HepG2 (cell line): ENCODE measurements at places on chromosomes 6 and 20. TPM values are rescaled to one million over a fixed set of nuclear protein-coding genes. Genes with fewer than 3 reads are reported as not detected.

- no peak for DNase-seq
Observed at GRCh38 chr6:52976591-52977035, 18.5 kb downstream of the GSTA4 start.

DNA sequence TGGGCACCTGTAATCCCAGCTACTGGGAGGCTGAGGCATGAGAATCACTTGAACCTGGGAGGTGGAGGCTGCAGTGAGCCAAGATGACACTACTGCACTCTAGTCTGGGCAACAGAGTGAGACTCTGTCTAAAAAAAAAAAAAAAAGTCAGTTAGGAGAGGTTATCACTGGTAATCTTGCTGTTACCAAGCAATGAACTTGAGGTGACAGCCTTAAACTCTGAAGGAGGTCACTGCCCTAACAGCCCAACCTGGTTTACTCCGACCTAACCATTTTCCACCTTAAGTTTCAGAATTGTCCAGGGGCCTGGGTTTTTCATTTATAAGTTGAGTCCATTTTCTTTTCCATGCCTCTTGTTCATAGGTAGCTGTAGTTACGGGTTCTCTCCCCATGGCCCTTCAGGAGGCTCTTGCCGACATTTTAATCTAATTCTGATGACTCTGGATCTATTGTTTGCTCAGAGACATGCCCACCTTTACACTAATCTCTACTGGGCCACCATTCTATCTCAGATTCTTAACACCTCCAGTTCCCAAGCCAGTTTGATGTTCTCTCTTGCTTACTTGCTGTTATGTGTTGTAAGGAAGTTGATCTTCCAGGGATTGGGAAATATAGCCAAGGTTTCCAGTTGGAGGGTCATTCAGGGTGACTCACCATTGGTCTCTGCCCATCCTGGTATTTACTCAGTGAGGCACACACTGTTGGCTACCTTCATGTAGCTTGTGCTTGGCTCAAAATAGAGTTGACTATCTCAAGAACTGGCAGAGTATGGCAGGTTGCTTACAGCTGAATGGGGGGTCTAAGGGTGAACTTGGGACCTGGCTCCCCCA, 29.1 kb downstream of the SHLD1 start:
- peak; percentile 91 for DNase-seq

DNA sequence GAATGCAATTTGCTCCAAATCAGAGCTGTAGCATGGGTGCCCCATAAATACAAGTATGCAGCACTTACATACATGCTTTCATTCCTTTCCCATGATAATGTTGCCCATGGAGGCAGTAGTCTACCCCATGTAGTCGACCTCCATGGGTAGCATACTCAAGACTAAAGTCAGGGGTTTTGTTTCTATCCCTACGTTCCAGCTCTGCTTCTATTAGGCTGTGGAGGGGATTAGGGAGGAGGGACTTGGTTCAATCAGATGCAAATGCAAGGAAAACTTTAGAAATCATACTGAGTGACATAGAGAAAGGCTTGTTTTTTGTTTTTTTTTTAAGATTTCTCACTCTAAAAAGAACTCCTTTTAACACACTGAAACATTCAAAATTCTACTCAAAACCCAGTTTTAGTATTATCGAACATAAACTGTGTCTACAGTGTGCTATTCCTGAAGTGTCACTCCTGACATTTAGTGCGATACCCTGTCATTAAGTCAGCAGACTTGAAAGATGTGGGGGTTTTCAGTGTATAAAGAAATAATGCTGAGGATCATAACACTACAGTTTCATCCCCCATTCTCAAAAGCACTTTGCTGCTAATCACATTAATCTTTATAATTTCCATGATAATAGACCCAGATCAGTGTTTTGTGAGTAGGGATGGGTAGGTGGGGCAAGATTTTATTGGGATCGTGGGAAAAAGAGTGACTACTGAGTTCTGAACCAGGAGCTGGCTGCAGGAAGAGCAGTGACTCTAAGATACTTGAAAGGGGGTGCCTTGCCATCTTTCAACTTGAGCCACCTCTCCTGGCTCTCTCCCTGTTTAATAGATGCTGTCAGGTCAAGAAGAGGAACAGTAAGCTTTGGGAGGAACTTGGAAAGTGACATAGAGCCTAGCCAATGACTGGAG, 40.4 kb upstream of the SCML4 start:
- DNase-seq = no peak

- peak; percentile 23 for DNase-seq
Observed at GRCh38 chr6:117346142-117346930, 79.4 kb downstream of the ROS1 start.

GRCh38 chr6:134873500-134874388, 76.2 kb downstream of the ALDH8A1 start:
- DNase-seq = no peak

- DNase-seq = no peak
Observed at GRCh38 chr6:42148058-42148457, 5.6 kb upstream of the C6orf132 start.

- no peak for DNase-seq
Observed at GRCh38 chr6:81756690-81757089, 4.2 kb upstream of the TENT5A start.

DNA sequence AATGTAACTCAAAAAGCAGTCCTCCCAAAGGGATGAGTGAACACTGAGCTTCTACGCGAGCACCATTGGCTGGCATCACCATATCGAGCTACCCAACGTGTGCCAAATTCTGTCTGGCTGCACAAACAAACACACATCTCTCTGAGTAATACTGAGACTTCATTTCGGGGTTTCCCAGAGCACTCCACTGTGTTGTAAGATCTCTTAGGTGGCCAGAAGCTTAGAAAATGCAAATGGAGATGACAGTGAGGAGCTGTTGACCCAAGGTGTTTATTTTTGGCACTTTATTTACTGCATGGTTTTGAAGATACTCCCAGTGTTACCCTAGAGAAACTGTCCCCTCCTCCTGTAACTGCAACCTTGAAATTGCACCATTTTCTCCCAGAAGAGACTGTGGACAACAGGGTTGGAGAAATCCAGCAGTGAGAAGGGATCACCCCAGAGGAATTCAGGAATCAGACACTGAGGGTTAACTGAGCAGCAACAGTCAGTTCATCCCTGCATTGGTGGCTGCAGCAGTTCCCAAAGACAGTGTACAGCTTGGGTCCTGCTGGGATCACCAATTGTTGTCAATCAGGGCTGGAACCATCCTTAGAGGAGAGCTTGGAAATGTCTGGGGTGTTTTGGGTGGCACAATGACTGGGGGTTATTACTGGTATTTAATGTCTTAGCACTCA, 1.0 kb upstream of the RIPOR2 start:
- DNase-seq = no peak

DNA sequence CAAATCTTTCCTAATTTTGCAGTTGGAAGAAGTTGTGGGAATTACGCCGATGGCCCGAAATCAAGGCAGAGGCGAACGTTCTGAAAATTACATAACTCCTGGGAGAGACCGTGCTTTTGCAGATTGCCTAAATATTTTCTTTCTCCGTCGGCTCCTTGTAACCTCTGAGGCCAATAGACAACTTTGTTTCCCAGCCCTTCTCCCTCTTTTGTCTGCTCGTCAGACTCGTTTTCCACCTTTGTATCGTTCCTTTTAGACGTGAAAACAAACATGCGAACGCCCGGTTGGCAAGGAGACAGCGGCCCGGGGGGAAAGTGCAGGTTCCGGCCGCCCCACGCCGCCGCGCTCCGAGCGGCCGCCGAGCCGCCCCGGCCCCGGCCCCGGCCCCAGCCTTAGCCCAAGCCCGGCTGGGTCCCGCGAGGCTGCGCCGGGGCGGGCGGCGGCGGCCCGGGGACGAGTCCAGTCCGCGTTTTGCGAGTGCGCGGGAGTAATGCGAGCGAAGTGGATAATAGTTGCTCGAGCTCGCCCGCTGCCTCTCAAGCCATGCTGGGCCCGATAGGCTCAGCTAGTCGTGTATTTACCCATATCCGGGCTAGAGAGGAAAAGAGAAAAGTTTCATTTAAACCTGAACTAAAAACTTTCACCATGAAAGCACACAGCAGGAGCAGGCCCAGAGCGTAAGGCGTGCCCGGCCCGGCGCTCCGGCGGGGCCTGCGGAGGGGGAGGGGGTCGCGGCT, at the start of gene ARID1B:
Gene ARID1B (plus strand): TSS at position 539 of the 737 bp plus-strand sequence. CDS start 303 bp downstream, outside the sequence.
- peak; percentile 70 for DNase-seq

DNA sequence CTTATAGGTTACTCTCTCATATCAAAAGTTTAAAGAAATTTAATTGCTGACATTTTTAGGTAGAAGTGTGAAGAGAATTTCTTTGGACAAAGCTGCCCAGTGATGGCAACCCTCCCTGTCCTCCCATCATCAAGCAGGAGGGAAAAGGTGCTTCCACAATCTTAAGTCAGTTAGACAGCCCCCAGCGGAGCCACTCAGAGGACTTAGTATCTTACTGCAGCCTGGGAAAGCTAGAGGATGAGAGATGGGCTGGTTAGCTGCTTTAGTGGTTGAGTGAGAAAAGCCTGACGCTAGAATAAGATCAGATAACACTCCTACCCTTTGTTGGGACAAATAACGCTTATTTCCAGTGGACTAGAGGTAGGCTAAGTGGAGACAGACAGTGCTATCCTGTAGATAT, 227.1 kb downstream of the RFPL4B start:
- DNase-seq = no peak

DNA sequence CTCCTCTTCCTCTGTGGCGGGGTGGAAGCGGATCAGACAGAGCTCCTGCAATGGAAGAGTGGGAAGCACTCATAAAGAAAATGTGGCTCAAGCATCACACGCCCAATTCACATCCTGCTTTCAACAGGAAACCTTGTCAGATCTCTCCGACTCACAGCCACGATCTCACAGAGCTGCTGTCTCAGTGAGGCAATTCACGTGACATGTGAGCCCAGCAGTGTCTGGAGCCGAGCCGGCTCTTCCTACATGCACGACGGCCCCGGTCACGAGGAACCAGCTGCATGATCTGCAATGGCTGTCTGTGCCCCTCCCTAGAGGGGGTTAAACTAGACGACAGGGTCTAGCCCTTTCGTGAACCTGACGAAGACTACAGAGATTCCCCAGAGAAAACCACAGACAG, 29.5 kb upstream of the TCFL5 start:
- DNase-seq = no peak

DNA sequence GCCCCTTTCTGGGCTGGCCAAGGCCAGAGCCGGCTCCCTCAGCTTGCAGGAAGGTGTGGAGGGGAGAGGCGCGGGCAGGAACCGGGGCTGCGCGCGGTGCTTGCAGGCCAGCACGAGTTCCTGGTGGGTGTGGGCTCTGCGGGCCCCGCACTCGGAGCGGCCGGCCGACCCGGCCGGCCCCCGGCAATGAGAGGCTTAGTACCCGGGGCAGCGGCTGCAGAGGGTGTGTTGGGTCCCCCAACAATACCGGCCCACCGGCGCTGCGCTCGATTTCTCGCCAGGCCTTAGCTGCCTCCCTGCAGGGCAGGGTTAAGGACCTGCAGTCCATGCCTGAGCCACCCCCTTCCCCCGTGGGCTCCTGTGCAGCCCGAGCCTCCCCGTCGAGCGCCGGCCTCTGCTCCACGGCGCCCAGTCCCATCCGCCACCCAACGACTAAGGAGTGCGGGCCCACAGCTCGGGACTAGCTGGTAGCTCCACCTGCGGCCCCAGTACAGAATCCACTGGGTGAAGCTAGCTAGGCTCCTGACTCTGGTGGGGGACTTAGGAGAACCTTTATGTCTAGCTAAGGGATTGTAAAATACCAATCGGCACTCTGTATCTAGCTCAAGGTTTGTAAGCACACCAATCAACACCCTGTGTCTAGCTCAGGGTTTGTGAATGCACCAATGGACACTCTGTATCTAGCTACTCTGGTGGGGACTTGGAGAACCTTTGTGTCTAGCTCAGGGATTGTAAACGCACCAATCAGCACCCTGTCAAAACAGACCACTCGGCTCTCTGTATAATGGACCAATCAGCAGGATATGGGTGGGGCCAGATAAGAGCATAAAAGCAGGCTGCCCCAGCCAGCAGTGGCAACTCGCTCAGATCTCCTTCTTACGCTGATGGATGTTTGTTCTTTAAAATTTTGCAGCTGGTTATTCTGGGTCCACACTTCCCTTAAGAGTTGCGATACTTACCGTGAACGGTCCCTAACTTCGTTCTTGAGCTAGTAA, 167.4 kb upstream of the RREB1 start:
- no peak for DNase-seq

DNA sequence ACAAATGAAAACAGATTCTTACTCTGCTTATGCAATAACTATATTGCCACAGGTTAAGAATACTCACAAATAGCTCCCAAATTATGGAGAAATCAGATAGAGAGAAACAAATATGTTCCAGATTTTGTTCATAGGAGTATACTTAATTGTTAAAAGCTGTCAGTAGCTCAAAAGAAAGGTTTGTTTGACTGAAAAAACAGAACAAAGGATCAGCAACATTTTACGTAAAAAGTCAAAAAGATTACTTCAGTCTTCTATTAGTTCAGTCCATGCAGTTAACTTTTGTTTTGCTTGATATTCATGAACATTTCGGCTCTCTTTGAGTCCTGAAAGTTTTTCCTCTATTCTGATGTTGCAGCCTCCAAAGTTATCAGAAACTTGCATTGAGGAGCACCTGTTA, 13.4 kb upstream of the NANP start:
- no peak for DNase-seq

- DNase-seq = no peak
Observed at GRCh38 chr6:132063204-132063603, 112.0 kb upstream of the CCN2 start.

DNA sequence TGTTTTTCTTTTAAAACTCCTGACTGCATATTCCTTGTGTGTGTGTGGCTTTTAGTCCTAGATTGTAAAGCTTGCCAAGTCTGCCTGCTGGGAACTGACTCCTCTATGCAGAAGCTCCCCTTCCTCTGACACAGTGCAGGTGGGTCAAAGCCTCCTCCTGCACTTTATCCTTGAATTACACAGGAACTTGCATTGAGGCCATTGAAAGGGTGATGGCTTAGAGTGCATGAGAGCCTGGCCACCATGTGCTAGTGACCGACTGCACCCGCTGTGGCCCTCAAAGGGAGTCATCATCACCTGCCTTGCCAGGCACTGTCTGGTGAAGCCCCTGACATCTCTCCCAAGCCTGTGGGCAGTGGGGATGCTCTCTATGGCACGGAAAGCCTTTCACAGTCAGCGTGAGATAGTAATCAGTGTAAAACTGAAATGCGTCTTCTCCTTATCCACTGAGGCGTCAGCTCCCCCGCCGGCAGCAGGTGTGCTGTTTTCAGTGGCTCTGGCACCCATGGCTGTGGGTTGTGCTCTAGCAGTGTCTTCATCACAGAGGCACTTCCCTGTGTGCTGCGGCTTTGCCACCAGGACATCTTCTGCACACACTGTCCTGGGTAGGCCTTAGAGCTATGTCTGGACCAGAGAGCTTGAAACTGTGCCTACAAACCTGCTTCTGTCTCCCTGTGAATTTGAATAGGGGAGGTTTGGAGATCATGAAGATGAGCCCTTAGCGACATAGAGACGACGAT, 87.9 kb downstream of the THBS2 start:
- DNase-seq = no peak

- DNase-seq = no peak
Observed at GRCh38 chr6:144922120-144922722, 637.1 kb downstream of the UTRN start.

- no peak for DNase-seq
Observed at GRCh38 chr6:48136856-48137255, 25.9 kb upstream of the PTCHD4 start.

The VNN1 gene
- 0.41 and 0.62 TPM in 2 replicates for total RNA-seq

The AAR2 gene
- total RNA-seq = 46.2 and 56.5 TPM in 2 replicates

The TFAP2A gene
- total RNA-seq = not detected in 2 replicates

The CLPSL1 gene
- total RNA-seq = not detected in 2 replicates

The PRDM1 gene
- not detected in 2 replicates for total RNA-seq

The DNAAF9 gene
- total RNA-seq = 10.5 and 11.7 TPM in 2 replicates

The RBBP8NL gene
- total RNA-seq = 0.46 and 0.86 TPM in 2 replicates

The PRSS35 gene
- total RNA-seq = not detected in 2 replicates
